ENCODE measurements at places on chromosomes 2 and 18.
A peak's percentile ranks its signal among the peaks of the same experiment; 100 is the strongest.

- DNase-seq, result no peak
These were observed 39.9 kb downstream of the CYRIA start for GRCh38 chr2:16625759-16626158.

GRCh38 chr2:239603411-239604356, 202.9 kb upstream of the HDAC4 start:
- no peak for DNase-seq

- no peak for DNase-seq
These were observed 71.4 kb upstream of the SPOPL start for GRCh38 chr2:138430181-138430580.

DNA sequence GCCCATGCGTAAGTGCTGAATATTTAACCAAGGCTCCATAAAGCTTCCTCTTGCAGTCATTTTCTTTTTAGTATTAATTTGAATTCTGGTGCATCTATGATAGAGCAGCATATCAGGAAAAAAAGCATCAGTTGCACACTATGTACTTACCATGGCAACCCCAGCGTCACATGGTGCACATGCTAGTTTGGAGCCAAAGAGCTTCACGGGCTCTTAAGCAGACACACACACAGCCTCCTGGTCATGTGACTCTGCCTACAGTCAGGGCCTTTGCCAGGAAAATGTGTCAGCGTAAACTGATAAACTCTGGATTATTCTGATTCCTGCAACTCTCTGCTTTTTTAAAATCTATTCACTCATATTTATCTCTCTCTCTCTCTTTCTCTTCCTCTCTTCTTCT, 30.2 kb downstream of the NYAP2 start:
- no peak for DNase-seq

DNA sequence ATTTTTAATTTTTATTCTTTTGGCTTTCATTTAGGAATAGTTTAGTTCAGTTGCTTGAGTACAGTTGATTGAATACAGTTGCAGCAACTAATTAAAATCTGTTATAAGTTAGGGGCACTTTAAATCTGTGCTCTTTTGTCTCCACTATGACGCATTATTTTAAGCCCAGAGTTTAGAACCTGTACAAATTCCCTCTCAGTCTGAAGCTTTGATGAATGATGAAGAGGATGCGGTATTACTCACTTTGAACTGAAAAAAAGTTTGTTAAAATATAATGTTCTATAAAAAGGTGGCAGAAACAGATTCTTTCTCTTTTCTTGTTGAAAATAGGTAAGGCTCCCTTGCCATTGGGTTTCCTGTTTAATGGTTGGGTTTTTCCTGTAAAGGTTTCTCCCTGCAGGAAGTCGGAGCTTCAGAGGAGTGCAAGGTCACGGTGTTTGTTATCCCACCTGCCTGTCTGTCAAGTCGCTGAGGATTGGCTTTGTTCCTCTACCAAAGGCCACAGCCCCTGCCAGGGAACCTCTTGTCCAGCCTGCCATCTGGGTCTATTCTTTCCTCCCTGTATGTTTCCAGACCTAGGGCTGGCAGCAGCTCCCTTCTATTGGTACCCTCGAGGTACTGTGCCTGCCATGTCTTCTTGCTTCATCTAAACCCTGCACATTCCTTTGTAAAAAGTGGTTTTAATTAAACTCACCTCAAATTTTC, 43.8 kb upstream of the FN1 start:
- no peak for DNase-seq

DNA sequence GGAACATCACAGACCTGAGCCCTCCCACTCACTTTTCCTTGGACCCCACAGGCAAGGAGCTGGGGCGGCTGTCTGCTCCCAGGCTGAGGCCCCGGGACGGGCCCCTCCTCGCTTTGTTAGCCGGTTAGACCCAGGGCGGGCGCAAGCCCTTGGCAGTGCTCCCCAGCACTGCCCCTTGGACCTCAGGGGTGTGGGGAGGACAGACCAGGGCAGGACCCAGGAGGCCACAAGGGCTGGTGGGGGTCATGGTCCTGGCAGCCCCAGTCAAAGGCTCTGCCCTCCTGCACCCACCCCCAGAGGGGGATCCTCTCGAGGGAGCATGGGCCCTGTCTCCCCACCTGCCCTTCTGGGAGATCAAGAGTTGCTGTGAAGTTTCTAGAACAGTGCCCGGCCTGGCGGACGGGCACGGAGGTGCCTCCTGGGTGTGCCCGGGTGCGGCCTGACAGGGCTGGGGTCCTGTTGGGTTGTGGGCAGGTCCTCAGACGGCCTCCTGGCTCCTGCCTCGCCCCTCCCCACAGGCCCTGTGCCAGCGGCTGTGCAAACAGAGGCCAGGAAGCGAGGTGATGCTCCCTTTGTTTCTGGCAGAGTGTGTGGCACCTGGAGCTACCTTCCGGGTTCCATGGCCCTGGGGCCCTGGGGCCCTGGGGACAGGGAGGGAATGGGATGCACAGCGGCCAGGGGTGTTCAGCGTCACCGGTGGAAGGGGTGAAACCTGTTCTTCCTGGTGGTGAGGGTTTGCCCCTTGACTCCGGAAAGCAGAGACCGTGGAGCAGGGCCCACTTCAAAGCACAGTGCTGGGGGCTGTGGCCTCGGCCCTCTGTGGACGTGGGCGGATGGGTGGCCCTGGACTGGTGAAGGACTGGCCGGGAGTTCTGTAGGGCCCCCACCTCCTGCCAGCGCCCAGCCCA, 2.9 kb upstream of the GAL3ST2 start:
- no peak for DNase-seq

- peak; percentile 95 for DNase-seq
These were observed 174.0 kb downstream of the TGIF1 start for GRCh38 chr18:3623769-3624545.

GRCh38 chr2:218623366-218623705, 15.6 kb downstream of the PLCD4 start:
- DNase-seq, result no peak

DNA sequence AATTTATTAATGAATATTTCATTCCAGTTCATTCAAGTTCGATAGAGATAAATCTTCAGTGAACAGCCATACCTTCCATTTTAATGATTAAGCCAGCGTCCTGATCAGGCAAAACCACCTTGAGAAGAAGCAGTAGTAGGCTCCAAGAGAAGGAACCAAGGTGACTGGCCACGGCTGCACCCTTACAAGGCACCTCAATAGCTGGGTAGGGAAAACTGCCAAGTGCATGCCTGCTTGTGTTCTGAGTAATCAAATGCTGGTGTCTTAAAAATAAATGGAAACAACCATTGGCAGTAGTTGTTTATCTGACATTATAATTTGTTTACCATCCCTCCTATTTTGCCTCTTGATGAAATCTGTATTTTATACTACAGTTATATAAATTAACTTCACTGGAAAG, 10.0 kb upstream of the FEZ2 start:
- DNase-seq, result no peak

GRCh38 chr18:40365526-40365925, 1589.5 kb upstream of the PIK3C3 start:
- no peak for DNase-seq

DNA sequence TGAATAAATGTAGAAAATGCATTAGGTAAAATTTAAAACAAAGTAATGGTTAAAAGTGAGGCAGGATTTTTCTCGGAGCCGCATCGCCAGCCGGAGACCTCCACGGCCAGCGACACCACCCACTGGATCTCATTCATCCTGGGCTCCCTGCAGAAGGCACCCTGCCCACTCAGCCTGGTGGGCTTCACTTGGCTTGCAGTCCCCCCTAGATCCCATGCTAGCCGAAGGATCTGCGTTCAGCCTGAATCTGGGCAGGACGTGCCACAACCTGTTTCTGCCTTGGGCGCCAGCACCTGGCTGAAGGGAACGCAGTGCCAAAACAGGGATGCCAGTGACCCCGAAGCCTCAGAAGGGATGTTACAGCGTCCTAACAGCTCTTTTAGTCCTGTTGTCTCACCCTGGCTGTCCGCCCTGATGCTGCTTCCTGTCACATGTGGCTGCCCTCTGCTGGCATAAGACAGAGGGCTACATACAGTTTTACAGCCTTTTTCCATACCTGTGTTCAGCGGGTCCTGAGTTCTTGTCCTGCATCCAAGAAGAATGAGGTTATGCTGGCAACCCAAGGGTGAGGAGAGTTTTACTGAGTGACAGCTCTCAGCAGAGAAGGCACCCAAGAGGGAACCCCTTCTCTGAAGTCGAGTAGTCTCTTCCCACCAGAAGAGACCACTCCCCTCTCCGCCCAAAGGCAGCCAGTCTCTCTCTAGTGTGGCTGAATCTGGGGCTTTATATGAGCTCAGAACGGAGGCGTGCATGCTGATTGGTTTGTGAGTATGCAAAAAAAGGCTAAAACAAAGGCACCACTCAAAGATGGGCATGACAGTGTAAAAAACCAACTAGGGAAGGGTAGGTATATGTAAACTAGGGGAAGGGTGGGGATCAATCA, 173.1 kb upstream of the GYPC start:
- no peak for DNase-seq

DNA sequence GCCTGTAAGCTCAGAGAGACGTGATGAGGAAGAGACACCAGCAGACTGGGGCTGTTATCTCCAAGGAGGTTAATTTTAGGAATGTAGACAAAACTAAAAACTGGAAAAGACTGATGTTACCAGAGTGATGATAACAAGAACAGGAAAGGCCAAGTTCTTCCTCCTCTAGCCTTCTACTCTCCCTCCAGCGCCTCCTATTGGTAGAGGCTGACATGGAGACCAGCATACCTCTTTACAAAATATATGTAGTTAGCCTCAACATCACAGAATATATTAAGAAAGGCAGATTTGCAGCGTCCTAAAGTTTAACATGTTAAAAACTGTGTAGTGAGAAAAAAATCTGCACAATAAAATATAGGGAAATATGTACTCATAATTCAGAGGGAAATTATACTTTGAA, 66.0 kb downstream of the TCF4 start:
- DNase-seq, result no peak
